B cell (primary cell): ENCODE measurements at places on chromosomes 4 and X. TPM values are rescaled to one million over a fixed set of nuclear protein-coding genes. Genes with fewer than 3 reads are reported as not detected.

C4orf50 gene
- total RNA-seq, result 0.02 TPM in 1 of 2 replicates, not detected in the other

RGN gene
- 0.25 and 0.39 TPM in 2 replicates for total RNA-seq

PAGE2 gene
- total RNA-seq, result 1.7 TPM in 1 of 2 replicates, not detected in the other

CSAG3 gene
- total RNA-seq, result not detected in 2 replicates

XPNPEP2 gene
- 0.29 TPM in 1 of 2 replicates, not detected in the other for total RNA-seq
